ENCODE measurements at places on chromosomes 13 and 19.

GRCh38 chr13:102870677-102871415, 25.0 kb downstream of the ERCC5 start:
- DNase-seq = peak; percentile 45

GRCh38 chr13:40657307-40657706, 9.1 kb downstream of the FOXO1 start:
- no peak for DNase-seq

- DNase-seq = no peak
Observed at GRCh38 chr13:36530050-36530789, 97.9 kb downstream of the CCNA1 start.

- DNase-seq = no peak
Observed at GRCh38 chr13:30561511-30561910, 56.2 kb upstream of the USPL1 start.

GRCh38 chr13:91270031-91270430, 77.5 kb upstream of the MIR17HG start:
- no peak for DNase-seq

DNA sequence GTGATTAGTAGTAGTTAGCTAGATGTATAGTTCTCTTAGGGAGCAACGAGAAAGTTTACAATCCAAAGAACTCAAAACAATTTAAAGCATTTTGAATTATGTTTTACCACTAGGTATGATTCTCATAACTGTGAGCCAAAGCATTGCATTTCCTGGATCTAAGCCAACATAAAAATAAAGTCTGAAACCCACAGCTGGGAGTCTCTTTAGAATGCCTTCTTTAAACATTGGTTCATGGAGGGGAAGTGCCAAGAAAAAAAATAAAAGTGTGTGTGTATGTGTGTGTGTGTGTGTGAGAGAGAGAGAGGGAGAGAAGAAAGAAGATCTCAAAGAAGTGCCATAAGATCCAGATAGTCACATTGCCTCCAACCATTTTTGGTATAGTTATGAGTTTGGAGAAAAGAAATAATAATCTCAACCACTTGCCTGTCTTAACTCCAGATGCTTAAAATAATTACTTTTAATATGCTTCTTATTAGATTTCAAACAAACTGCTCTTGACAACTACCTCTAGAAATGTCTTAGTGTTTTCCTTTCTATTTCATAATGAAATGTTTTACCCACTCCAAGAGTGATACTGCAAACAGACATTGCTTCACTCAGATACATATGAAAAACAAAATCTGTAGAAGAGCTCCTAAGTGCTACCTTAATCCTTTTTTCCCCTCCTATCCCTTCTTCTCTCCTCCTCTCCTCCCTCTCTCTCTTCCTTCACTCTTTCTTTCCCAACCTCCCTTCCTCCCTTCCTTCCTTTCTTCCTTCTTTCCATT, 554.1 kb downstream of the KCTD12 start:
- no peak for DNase-seq

DNA sequence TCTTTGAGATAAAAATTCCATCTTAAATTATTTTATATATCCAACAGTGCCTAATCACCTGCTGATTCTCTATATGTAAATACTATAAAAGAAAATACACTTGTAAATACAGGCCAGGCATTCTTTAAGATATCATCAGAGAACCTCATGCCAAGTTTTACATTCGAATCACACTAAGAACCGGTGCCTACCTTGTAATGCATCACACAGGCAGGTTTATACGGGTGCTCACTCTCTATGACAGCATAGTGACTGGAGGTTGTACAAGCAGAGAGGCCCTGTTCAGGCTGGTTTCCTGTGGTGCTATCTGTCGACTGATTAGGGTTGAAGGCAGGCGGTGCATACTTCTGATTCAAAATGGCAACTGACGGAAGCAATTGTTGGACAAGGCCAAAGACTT, 141.3 kb upstream of the FBXL3 start:
- DNase-seq = no peak

Measured in activated CD4-positive, alpha-beta T cell treated with anti-CD3 and anti-CD28 coated beads, Interleukin-2, amount 50 U/mL, for 48 hours (primary cell).